T-helper 2 cell treated with Interferon-gamma antibody and Interleukin-4, amounts not matched to agents 100 ng/mL and 5 ng/mL, for 36 hours (primary cell): ENCODE measurements at places on chromosomes 7 and 10. TPM values are rescaled to one million over a fixed set of nuclear protein-coding genes. Genes with fewer than 3 reads are reported as not detected.

ACBD7 gene
- total RNA-seq = 3.0 and 3.2 TPM in 2 replicates

ATOH7 gene
- total RNA-seq = not detected in 2 replicates

CYP2E1 gene
- total RNA-seq = 0.39 TPM in 2 replicates

ITIH5 gene
- not detected in 2 replicates for total RNA-seq

TMEM273 gene
- total RNA-seq = 39.4 and 41.0 TPM in 2 replicates

GALNT17 gene
- total RNA-seq = not detected in 2 replicates

CALCR gene
- not detected in 2 replicates for total RNA-seq

CAV1 gene
- not detected in 2 replicates for total RNA-seq
